ENCODE measurements at places on chromosomes 16 and 17.

- H3K27me3 ChIP-seq, result no peaks in the 10 kb centered on the region
- no peak overlapping the region for H3K4me3 ChIP-seq
- H3K4me1 ChIP-seq, result no peaks in the 10 kb centered on the region
- no peak for DNase-seq
Observed at GRCh38 chr17:60534613-60535157, 8.6 kb upstream of the APPBP2 start.

GRCh38 chr17:63537001-63537400 lies 13.3 kb upstream of the DCAF7 start:
- DNase-seq, result no peak
- no peaks in the 10 kb centered on the region for H3K36me3 ChIP-seq
- peaks cover 6% of the 10 kb centered on the region for H3K4me1 ChIP-seq
- no peak overlapping the region for H3K27ac ChIP-seq

GRCh38 chr17:79968116-79968515 lies 67.6 kb downstream of the TBC1D16 start:
- no peaks in the 10 kb centered on the region for H3K4me1 ChIP-seq
- no peak for DNase-seq
- no peaks in the 10 kb centered on the region for H3K36me3 ChIP-seq
- H3K27ac ChIP-seq, result no peak overlapping the region
- H3K4me3 ChIP-seq, result no peak overlapping the region

DNA sequence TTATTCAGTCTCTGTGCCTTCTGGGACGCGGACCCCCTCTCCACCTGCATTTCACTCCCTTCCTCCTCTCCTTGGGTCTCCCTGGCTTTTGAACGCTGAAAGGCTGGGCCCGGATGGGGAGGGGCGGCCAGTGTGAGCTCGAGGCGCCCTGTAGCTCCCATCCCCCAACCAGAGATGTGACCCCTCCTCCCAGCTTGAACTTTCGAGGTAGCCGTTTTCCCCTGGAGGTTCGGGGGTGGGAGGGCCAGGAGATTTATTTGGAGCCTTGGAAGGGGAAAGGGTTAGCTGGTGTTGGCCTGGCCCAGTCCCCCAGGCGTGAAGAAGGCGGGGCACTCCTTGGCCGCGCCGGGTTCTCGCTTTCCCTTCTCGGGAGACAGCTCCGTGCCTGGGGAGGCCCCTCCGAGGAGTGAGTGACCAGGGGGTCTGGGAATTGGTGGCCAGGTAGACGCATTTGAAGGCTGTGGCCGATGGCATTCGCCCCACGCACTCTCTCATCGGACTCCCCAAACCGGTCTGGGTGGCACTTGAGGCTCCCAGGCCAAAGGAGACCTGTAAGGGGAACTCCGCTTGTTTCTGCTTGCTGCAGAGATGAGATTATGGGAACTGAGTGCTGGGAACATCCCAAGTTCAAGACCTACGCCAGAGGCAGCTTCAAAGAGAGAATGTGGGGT lies 942 bp downstream of the LDAF1 start:
- H3K4me3 ChIP-seq, result peak overlapping the region; percentile 73
- no peaks in the 10 kb centered on the region for H3K27me3 ChIP-seq
- peak; percentile 10 for DNase-seq
- H3K27ac ChIP-seq, result peak overlapping the region; percentile 38

- H3K27me3 ChIP-seq, result peaks cover 12% of the 10 kb centered on the region
- no peak overlapping the region for H3K27ac ChIP-seq
- DNase-seq, result no peak
- no peak overlapping the region for H3K4me3 ChIP-seq
Observed at GRCh38 chr16:75264999-75265910, 13.8 kb upstream of the BCAR1 start.

DNA sequence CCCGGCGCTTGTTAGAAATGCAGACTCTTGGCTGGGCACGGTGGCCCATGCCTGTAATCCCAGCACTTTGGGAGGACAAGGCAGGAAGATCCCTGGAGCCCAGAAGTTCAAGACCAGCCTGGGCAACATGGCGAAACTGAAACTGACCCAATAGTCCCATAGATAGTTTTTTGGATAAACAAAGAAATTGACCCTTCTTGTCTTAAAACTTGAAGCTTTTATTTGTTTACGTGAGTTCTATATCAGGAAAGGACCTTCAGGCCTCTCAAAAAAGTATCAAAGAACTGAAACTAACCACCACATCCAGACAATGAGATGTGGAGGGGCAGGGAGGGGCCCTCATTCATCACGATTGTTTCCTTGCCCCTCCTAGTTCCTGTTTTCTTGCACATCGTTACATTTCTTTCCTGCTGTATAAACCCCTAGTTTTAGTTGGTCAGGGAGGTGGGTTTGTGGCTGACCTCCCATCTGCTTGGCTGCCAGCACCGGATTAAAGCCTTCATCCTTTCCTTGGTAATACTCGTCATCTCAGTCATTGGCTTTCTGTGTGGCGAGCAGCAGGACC lies 29.9 kb upstream of the PRM1 start:
- H3K27me3 ChIP-seq, result no peaks in the 10 kb centered on the region
- H3K27ac ChIP-seq, result peak overlapping the region; percentile 4
- peak; percentile 63 for DNase-seq
- H3K4me3 ChIP-seq, result no peak overlapping the region

All from CD4-positive, alpha-beta memory T cell (primary cell).